ENCODE measurements at places on chromosomes 3 and 15. TPM values are rescaled to one million over a fixed set of nuclear protein-coding genes. Genes with fewer than 3 reads are reported as not detected.

Gene MAP1A
- total RNA-seq = 35.7 TPM

Gene IGSF10
- total RNA-seq = 0.31 TPM

Gene TRAT1
- total RNA-seq = not detected

Gene GOLGA8H
- 0.31 TPM for total RNA-seq

Gene GALNT15
- 2.0 TPM for total RNA-seq

Gene RTP4
- total RNA-seq = not detected

Gene ACP3
- 1.2 TPM for total RNA-seq

Gene FANCD2
- total RNA-seq = 5.6 TPM

GRCh38 chr3:119376758-119377157, 82.6 kb downstream of the ARHGAP31 start:
- no peak for DNase-seq

DNA sequence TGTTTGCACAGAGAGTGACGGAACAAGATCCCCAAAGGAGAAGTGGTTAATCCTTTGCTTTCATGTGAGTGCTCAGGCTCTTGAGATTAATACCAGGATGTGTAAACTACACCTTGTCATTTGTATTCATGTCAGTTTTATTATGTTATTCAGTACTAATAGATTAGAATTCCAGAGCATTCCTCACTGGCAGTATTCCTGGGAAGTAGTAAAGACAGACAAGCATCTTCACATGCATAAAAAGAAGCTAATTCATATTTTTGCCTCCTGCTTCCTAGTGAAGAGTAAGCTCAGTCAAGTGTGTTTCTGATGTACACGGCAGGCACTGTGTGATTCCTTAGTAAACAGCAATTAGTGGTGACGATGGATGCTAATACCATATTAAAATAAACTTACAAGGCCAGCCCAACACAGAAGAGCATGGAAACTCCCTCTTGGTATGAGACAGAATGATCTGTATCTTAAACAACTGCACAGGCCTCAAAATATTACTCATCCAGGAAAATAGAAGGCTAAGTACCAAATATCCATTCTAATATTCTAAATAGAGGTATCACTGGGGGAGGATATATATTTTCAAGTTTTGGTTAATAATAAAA, 336.8 kb upstream of the MCTP2 start:
- DNase-seq = no peak

DNA sequence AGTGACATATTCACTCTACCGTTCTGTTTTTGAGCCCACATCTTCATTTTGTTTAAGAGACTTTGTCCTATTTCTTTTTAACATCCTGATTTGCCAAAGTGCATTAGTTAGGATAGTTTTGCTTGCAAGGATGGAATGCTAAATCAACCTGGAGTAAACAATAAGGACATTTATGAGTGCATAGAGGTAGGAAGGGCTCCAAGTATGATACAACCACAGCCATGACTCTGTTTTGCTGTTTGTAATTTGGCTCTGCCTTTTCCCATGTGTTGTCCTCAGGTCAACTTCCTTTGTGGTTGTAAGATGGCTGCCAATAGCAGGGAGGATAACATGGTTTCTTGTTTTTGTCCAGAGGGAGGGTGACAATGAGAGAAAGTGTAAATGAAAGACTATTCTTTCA, 66.4 kb upstream of the GOLIM4 start:
- DNase-seq = no peak

DNA sequence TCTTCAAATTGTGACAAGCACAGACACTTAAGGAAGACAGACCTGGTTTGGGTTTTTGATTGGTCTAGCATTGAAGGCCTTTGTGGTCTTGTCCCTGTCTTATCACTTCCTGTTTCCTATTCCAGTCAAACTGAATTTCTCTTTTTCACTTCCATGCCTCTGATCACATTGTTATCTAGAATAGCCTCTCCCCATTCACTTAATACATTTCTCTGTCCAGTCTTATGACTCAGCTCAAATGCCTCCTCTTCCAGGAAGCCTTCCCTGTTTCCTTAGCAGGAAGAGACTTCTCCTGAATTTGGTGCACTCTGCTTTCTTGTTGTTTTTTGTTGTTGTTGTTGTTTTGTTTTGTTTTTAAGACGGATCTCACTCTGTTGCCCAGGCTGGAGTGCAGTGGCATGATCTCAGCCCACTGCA, 45.5 kb downstream of the LIMD1 start:
- DNase-seq = no peak

DNA sequence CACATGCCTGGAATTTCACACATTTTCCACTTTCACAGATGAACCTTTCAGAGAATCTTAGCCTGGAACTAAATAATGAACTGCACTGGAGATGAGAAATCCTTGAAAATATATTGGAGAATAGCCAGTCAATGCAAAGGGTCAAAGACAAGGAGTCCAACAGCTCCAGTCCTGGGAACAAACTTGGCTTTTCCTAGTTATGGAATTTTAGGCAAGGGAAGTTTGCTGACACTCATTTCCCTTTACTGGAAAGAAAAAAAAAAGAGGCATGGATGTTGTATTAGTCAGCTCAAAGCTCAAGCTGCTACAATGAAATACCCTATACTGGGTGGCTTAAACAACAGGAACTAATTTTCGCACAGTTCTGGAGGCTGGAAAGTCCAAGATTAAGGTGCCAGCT, 690.8 kb upstream of the ARPP21 start:
- DNase-seq = no peak

- no peak for DNase-seq
These were observed 8.2 kb upstream of the POLG start for GRCh38 chr15:89342840-89343239.

All from occipital lobe (tissue), 3 donors.